ENCODE measurements at places on chromosomes 2 and 18.

- no peak for DNase-seq
These were observed 137.0 kb upstream of the ATP5MC3 start for GRCh38 chr2:175318542-175318941.

- no peak for DNase-seq
These were observed 383.0 kb upstream of the SMIM21 start for GRCh38 chr18:75810516-75810915.

DNA sequence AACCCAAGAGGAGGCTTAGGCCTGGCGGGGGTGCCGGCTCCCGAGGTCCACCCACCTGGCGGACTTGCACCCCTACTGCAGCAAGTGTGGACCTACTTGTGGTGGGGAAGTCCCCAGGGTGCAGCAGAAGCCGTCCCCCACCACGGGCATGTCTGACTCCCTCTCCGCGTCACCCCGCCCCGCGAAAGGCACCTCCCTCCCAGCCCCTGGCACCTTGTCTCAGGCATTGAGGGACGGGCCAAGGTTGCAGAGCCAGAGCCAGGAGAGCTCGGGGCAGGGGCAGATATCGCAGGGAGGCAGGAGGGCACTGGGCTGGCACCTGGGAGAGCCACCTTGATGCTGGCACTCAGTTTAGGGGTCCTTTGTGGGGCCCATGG lies 19.0 kb downstream of the CROCC2 start:
- DNase-seq: no peak

- no peak for DNase-seq
These were observed 99.4 kb downstream of the FTCDNL1 start for GRCh38 chr2:199751492-199752120.

DNA sequence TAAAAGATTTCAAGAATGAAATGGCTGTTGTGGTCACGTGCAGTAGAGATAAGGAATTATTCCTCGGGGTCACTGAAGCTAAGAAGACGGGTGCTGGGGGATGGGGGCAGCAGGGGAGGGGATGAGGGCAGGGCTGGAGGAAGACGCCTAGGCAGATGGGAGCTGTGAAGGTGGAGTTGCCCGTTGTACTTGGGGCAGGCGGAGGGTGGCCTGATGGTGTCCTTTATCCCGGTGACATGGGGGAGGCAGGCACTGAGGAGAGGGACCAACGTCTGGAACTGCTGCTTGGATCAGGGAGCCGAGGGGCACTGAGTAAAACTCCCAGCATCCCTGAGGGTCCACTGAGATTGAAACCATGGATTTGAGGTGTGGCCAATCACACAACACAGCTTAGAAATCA lies 64.9 kb downstream of the ZCCHC2 start:
- no peak for DNase-seq

DNA sequence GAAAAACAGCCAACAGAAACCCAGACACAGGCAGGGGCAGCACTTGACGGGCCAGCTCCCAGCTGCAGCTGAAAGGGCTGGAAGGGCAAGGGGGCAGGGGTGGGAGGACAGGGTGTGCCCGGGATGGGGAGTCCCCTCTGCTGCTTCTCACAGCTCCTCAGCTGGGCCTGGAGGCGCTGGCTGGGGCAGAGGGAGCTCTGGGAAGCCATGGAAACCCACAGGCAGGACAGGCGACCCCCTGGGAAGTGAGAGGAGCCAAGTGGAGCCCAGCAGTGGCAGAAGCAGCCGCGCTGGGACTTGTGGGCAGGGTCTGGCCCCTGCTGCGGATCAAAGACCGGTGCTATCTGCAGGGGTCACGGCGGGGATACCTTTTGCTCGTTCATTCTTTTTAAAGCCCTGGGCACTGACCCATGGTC lies 20.7 kb downstream of the OTOF start:
- DNase-seq: no peak

GRCh38 chr2:217573571-217573970 lies 429.2 kb downstream of the TNS1 start:
- DNase-seq: no peak

GRCh38 chr2:42040643-42041278 lies 7.1 kb upstream of the PKDCC start:
- DNase-seq: no peak

GRCh38 chr2:48668992-48669391 lies 51.3 kb downstream of the GTF2A1L start:
- DNase-seq: no peak

- DNase-seq: no peak
These were observed 403.4 kb upstream of the MC4R start for GRCh38 chr18:60775978-60776377.

DNA sequence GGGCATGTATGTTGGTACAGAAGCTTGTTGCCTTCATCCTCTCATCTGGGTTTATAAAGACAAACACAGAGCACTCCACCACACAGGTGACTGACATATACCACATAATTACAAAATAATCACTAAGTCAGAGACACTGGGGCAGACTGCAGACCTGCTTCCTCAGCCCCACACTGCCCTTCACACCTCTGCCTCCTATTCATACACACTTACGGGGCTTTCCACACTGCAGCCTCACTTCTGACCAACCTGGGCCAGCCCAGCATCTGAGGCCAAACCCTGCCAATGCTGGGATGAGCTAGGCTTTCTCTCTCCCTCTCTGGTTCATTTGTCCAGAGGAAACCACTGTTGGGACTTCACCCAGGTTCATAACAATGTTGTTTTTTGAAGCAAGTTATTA lies 4.5 kb downstream of the EMX1 start:
- DNase-seq: no peak

GRCh38 chr2:150465703-150466569 lies 21.5 kb downstream of the RND3 start:
- no peak for DNase-seq

DNA sequence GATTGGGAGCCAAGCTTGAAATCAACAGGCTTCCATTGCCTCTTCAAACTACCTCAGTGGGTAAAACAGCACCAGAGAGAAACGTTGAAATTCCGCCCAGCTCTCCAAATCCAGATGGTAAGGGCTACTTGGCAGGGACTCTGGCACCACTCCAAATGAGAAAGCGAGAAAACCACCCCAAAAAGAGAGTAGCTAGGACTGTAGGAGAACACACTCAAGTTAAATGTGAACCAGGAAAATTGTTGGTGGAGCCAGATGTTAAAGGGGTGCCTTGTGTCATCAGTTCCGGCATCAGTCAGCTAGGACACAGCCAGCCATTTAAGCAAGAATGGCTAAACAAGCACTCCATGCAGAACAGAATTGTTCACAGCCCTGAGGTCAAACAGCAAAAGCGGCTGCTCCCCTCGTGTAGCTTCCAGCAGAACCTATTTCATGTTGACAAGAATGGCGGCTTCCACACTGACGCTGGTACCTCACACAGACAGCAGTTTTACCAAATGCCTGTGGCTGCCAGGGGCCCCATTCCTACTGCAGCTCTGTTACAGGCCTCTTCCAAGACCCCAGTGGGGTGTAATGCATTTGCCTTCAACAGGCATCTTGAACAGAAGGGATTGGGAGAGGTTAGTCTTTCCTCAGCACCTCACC lies 167.3 kb downstream of the ASXL3 start:
- no peak for DNase-seq

GRCh38 chr2:159795841-159796690 lies 1.9 kb downstream of the CD302 start:
- DNase-seq: no peak

DNA sequence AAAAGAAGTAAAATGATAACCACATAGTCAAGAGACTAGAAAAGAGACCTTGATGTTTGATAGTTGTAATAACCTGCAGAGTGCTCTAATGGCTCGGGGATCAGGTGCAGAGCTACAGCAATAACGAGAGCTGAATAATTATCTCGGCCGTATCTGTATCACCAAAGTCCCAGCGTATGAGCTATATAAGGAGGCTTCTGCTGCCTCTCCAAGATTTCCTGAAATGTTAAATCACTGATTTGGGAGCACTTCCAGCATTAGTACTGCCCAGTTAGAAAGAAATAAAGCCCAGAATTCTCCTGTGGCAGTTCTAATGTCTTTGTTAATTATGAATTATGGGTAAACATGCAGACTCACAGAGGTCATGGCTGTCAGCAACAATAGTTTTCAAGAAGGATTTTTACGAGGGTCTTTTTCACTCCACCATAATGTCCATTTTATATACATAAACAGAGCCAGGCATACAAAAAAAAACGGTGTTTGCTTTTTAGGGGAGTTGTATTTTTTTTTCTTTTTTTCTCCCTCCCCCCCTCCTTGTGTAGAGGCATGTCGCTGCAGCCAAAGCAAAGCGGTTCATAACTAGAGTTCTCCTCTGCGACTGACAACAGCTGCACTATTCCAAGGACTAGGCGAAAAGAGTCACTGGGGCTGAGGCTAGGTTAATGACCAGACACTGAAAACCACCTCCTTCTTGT lies 168.3 kb upstream of the VRK2 start:
- no peak for DNase-seq

DNA sequence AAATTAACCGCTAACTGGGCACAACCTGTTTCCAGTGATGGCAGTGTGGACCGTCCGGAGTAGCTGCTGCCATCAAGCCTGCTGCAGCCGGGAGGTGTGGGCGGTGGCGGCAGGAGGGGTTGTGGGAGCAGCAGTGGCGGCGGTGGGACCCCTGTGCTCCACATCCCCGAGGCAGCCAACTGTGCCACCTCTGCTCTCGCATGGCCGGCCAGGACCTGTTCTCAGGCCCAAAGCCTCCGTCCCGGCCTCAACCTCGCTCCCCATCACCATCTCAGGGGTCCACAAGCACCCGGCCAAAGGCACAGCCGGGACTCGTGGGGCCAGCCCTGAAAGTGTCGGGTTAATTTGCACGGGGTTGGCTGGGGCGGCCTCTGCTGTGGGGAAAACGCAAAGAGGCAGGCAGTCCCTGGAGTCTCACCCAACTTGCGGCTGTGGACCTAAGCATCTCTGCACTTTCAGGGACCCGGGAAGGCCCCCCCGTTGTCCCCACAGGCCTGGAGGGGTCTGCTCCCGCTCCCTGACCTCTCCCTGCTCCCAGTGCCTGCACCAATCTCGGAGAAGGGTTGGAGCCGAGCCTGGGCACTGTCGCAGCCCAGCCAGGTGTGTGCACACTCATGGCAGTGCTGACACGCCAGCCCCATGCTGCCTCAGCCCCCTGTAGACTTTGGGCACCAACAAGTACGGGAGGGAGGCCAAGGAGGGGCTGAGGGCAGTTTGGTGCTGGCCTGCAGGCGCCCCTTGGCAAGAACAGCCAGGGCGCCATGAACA lies 44.4 kb upstream of the PEX13 start:
- no peak for DNase-seq

DNA sequence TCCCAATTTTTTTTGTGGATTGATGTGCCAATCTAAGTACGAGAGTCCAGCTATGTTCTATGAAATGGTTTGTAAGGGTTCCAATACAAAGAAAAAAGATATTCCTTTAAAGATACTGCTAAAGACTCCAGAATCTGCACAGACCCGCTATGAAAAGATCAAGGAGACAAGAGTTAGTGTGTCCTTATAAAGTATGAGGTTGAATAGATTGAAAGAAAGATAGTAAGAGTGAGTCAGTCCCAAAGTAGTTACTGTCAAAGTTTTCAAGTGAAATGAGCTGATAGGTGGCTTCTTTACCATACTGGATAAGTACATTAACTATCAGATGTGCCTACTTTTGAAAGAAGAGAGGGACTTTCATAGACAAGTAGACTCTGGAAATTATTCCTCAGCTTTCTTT lies 17.9 kb upstream of the EHBP1 start:
- no peak for DNase-seq

DNA sequence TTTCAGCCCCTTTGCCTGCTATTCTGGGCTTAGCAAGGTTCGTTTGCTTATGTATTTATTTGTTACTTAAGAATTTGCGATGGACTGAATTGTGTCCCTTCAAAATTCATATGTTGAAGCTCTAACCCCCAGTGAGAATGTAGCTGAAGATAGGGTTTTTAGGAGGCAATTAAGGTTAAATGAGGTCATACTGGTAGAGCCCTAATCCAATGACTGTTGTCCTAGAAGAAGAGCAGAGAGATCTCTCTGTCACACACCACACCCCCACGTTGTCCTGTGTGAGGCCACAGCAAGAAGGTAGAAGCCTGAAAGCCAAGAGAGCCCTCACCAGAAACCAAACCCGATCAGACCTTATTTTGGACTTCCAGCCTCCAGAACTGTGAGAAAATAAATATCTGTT lies 66.7 kb downstream of the KIAA1328 start:
- no peak for DNase-seq

GRCh38 chr2:192146069-192147015 lies 48.4 kb downstream of the TMEFF2 start:
- peak; percentile 62 for DNase-seq

- DNase-seq: peak; percentile 71
These were observed at the start of gene ARHGEF4 for GRCh38 chr2:130836501-130837174. ARHGEF4 (plus strand) TSS chr2:130836914; CDS start chr2:130836954, 40 bp downstream.

DNA sequence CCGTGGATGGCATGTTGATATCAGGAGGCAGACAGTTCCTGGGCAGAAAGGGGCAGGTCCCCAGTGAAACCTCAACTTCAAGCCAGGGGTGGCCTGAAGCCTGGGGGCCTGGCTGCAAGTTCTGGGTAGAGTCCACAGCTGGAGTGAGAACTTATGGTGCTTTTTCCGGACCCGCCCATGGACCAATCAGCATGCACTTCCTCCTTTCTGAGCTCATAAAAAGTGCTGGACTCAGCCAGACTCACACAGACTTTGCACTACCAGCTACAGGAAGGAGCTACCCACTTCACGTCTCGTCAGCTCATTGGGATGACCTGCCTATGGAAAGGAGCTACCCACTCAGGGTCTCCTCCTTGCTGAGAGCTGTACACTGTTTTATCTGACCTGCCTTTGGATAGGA lies 183.1 kb upstream of the MC4R start:
- DNase-seq: no peak

DNA sequence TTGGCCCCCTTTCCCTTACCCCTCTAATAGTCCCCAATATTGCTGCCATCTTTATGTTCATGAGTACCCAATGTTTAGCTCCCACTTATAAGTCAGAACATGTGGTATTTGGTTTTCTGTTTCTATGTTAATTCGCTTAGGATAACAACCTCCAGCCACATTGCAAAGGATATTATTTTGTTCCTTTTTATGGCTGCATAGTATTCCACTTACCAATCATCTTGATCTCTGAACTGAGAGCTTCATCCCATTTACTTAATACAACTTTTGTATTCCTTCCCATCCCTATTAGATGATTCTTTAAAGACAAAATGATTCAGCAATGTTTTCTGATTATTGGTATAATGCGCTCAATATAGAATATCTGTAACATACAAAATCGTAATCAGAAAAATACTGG lies 36.7 kb downstream of the ARL5A start:
- DNase-seq: no peak

DNA sequence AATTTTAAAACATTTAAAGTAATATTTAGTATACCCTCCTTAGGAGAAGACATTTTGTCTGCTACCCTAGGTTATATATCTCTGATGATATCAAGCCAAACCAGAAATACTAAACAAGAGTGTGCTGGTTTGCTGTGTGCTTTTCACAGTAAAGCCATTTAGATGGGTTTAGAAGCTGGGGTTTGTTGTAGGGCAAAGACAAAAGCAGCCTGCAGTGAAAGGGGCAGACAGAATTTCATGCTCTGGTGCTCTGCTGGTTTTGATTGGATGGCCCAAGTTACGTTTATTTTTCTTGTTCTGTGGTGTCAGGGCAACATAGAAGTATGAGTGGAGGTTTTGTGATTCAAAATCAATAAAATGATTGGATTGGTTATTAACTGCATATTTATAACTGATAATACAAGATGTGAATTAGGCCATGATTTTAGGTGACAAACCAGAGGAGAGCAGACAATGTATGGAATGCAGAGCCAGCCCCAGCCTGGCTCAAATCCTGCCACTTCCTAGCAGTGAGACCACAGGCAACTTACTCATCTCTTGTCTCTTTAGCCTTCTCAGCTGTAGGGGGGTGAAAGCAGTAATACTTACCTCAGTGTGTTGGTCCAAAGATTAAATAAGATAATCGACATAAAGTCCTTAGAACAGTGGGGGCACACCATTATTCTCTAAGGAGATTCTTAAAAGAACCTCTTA lies 30.9 kb upstream of the IER3IP1 start:
- no peak for DNase-seq

Data from cardiac muscle cell (in vitro differentiated cells and primary cell).